ENCODE measurements at places on chromosomes 5 and 9.

GRCh38 chr5:133083901-133084300 lies 32.1 kb downstream of the HSPA4 start:
- no peak for DNase-seq

DNA sequence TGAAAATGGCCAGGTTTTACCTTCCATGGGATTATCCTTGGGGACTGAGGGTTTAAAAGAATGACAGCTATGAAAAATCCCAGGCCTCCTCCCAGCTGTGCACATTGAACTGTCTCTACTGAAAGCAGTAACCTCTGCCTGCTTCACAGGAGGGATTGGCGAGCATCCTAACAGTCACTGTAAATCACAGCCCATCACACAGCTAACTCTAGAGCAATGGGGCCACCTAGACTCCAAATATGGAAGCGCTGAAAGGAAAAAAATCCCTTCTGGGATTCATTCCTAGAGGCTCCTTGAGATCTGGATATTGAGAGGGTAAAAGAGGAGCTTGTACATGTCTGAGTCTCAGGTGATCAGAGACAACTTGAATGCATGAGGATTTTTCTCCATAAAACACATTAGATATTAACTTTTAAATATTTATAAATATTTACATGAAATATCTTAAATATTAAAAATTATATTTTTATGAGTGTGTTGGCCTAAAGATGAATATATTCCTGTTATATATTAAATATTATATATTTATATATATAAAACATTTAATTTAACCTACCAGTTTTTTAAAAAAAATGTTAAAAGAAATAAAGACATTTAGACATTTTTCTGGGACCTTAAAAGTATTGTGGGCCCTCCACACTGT lies 133.8 kb upstream of the SLC24A2 start:
- DNase-seq: no peak

DNA sequence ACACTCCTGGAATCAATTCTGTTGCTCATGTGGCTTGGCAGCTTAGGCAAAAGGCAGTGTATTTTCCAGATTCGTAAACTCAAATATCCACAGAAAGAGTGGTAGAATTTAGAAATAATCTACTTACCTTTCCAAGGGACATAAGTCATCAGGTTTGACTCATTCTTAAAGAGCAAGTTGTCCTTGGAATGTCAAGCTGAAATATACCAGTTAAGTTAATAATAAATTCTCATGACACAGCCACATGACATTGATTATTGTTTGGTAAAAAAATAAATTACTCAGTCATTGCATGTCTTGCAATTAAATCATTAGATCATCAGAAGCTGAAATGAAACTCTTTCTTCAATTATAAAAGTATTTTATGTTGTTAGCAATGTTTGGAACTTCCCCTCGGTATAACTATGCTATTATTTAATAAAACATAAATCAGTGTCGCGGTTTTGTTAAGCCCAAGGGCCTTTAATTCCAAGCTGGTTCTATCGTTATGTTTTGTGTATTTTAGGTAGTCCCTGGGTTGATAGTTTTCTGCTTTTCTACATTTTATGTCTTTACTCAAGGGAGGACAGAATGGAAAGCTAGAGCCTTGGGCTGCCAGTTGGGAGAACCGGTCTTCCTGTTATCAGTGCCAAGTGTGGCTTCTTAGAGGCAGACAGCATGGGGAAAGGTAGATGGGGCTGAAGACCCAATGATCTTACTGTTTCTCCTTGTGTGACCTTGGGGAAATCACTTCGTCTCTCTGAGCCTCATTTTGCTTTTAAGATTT lies 79.3 kb upstream of the PRLR start:
- no peak for DNase-seq

GRCh38 chr5:180595381-180596114 lies 4.2 kb upstream of the SCGB3A1 start:
- no peak for DNase-seq

DNA sequence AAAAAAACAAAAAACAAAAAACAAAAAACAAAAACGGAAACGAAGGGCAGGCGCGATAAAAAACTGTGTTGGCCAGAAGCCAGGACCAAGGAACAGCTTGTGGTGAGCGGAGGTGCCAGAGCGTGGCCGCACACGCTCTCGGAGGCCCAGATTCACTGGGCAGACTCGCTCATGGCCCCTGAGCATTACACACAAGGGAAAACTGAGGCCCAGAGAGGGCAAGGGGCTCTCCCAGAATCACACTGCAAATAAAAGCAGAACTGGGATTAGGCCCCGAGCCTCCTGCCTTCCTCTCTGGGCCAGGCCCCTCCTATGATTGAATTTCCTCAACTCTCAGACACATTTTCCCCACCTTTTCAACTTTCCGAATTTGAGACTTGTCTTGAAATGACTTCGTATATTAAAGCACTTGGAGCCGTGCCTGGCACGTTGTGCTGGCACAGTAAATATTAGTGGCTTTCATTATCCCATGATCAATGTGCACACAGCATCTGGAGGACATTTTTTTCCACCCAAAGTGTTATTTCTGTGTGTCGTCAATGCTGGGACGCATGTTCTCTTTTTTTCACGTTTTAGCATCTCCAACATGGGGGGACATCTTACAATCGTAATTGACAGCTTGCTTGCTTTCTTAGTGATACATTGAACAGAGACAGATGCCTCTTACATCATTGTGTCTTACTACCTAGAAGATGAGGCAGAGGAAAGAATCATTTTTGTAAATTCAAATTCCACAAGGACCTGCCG lies 7.4 kb downstream of the FIBCD1 start:
- DNase-seq: no peak

DNA sequence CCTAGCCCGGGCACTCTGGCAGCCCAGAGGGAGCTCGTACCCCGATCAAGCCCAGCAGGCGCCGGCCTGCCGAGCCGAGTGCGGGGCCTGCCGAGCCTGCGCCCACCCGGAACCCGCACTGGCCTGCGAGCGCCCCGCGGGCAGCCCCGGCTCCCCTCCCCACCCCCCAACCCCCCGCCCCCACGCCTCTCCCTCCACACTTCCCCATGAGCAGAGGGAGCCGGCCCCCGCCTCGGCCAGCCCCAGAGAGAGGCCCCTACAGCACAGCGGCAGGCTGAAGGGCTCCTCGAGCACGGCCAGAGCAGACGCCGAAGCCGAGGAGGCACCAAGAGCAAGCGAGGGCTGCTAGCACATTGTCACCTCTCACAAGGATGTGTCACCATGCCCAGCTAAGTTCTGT lies 36.2 kb upstream of the CCDC180 start:
- DNase-seq: no peak

DNA sequence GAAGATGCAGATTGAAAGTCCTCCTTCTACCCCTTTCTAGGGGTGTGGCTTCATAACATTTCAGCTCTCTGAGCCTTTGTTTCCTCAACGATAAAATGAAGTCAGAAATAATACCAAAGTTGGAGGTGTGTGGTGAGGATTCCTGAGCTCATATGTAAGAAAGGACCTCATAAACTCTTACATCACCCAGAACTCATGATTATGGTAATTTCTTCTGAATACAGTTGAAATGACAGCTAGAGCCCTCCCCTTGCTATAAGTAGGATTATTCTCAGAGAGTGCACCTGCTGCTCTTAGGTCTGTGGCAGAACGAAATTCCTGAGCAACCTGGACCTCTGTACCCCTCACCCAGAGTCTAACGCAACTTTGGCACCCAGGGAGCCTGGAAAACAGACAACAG lies 291.4 kb upstream of the KLF4 start:
- no peak for DNase-seq

DNA sequence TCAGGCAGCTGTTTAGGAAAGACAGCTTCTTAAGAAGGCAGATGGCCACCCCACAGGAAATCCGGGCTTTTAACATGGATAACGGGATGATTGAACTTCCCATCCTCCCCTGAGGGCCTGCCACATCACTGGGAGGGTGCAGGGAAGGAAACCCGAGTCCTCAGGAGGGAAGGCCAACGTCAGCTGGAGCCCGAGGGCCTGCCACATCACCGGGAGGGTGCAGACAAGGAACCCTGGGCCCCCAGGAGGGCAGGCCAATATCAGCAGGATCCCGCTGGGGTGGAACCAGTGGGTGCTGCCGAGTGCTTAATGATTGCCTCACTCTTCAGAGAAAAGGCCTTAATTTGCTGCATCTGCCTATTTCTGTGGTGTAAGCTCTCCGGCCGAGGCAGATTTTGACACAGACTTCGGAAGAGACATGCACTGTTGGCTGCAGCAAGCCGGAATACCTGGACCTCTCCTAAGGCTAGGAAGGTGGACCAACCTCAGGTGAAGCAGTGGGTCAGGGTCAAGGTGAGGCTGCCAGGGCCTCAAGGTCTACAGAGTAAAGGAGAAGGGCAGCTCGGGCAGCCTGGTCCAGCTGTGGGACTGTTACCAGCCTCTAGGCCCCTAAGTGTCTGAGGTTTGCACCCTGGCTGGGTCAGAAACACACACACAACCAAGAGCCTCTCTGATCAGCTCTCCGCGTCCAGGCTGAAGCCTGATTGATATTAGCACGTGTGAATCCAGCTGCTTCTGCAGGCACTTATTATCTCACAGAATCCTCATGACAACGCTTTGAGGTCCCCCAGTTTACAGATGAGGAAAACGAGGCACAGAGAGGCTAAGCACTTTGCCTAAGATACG lies 14.8 kb upstream of the COL5A1 start:
- no peak for DNase-seq

DNA sequence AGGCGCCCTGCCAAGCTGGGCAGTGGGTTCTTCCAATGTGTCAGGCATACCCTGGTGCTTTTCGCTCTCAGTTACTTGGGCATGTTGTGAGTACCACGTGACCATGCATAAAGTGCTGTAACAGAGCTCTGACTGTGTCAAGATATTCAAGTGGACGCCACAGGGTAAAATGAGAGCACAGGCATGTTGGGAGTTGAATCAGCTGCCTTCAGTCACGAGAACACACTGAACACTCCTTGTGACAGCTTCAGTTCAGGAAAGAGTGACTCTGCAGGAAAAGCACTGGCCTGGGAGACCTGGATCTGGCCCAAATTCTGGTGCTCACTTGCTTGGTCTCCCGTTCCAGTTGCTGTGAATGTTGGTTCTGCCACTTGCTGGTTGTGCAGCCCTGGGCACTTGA lies 5.1 kb downstream of the MLANA start:
- DNase-seq: no peak

DNA sequence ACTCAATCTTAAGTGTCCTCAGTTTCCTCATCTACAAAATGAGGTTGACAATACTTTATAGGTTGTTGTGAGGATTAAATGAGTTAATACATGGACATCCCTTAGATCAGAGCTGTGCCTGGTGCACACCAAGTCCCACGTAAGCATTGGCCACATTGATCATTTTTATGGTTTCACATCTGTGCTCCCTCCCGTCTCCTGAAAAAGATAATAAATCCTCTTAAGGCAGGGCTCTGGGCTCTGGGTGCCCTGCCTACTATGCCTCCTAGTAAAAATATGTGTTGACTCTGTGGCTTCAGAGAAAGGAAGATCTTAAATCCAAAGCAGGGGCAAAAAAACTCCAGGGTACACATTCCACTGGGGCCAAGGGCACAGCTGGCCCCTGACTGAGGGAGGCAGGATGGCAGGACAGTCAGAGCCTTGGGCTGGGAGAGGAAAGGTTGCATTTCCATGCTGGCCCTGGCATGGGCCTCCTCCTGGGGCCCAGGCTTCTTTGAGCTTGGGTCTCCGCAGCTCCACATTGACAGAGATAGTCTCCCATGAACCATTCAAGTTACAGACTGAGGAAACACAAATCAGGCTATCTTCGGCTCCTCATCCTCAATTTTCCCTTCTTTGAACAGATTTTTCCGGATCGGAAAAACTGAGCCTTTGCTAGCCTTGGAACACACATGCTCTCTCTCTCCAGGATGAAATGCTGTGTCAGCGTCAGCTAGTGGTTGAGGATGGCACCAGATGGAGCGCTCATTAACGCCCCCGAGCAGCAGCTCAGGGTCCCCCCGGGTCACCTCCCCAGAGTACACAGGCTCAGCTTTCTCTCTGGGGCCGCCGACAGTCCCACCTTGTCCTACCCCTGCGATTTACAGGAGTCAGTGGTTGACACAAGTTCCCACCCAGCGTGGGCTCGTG lies 22.4 kb upstream of the KIF12 start:
- no peak for DNase-seq

DNA sequence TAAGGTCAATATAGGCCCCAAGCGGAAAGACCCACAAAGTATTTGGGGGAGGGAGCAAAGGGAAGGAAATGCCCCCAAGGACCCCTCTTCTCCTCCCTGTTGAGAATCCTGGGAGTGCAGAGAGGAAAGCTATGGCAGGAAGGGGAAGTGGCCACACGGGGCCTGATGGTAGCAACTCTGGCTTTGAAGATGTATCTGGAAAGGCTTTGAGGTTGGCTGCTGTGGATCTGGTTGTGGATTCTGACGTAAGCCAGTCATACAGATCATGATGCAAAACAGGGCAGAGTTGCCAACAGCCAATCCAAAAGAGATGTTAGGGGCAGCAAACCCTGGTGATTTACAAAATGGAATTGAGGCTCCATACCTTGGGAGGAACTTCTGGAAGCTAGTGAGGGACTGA lies 108.8 kb downstream of the PRKACG start:
- DNase-seq: no peak

All from CD4-positive, alpha-beta T cell treated with Interleukin-4 for 1 hour (primary cell).